Pons (tissue), 1 donor: ENCODE measurements at places on chromosomes 3 and 15.

DNA sequence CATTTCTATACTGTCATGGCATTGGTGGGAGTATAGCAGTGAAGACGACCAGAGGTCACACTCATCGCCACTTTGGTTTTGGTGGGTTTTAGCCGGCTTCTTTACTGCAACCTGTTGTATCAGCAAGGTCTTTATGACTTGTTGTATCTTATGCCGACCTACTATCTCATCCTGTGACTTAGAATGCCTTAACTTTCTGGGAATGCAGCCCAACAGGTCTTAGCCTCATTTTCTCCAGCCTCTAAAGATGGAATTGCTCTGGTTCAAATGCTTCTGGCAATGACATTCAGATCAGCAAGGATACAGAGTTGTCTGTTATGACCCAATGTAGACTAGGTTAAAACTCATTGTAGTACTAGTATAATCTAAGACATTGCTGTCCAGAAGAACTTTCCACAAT is 54.9 kb upstream of the LRTM1 start:
- no peak for DNase-seq

DNA sequence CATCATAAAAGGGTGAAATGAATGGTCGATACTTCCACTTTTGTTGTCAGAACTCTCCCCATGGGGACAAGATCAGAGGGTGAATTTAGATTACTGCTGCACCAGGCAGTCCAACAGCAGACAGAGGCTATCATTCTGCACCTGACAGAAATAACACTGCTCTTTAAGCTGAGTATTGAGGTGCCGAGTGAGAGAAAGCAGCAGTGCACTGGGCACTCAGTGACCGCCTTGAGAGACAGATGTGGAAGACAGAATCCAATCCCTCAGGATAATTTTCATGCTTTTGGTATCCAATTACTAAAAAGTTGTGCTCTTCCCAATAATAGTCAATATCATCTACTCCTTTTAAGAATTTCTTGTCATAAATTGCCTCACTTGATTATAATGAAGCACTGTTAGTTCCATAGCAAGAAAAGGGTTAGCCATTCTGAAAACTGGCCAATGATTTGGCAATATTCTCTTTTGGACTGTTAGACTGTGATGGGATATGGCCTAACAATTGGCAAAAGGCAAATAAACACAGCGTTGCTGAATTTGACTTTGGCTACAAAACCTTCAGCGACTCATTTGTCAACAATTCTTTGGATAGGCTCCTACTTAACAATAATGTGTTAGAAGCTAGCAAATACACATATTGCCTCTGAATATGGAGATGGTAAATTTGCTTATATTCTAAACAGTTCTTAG is 5.5 kb downstream of the FGF7 start:
- DNase-seq: no peak

- no peak for DNase-seq
Measured at GRCh38 chr3:66565301-66565700, 64.5 kb upstream of the LRIG1 start.

DNA sequence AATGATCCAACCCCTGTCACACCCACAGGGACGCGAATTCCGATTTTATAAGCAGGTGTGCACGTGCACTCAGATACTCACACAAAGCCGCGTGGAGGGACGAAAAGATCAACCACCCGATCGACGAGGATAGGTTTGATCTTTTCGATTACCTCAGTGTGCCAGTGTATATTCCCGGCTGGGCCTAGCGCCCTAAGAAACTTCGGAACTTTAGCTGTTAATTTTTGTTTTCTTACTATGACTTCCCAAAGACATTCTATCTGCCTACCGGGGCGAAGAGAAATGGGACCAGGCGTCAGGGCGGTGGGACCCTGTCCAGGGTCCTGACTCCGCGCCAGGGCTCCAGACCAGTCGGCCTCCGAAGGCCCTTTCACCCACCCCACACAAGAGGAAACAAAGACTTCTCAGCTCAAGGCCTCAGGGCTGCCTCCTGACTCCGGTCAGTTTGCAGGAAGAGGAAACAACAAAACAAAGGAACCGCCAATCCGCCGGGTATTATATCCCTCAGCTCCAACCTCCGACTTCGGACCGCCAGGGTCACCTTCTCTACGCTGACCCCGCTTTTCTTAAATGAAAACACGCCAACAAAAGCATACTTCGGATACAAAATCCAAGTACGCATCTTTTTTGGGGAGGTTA is 6.8 kb downstream of the ONECUT1 start:
- no peak for DNase-seq

DNA sequence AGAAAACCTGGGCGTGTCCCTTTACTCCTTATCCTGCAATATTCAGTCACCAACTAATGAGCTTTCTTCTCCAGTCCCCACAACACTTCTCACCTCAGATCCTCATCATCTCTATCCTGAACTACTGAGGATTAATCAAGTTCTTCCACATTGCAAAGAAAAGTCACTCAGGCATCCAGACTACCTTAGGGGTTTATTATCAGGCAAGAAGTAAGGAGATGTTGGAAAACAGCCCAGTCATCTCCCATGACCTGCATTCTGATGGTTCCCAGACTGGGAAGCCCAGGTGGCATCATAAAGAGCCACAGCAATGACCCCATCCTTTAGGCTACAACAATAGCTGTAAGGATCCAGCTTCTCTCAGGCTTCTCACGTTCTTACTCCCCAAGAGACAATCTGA is 3.5 kb upstream of the TBC1D5 start:
- no peak for DNase-seq

DNA sequence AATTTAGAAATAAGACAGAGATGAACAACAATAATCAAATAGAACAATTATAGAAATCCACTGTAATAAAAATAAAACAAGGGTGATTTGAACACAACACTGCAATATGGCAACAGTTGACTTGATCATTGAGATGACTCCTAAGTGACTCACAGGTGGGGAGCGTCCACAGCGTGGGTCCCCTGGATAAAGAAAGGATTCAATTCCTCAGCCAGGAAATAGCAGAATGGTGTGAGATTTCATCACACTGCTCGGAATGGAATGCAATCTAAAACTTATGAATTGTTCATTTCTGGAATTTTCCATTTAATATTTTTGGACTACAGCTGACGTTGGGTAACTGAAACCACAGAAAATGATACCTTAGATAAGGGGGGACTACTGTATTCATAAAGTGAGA is 82.0 kb downstream of the CNTN3 start:
- no peak for DNase-seq

DNA sequence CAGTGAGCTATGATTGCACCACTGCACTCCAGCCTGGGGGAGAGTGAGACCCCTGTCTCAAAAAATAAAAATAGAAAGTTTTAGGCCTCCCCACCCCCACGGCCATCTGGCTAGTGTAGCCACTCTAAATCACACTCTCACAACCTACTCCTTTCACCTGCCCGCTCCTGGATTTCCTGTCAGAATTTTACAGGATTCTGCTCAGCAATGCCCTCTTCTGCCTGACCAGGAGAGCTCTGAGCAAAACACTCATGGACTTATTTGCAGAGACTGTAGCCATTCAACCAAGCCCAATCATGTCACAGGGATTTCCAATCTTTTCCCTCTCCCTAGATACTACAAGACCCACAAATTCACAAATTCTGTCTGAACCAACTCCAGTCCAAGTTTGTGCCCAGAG is 242.6 kb upstream of the TPRG1 start:
- no peak for DNase-seq

DNA sequence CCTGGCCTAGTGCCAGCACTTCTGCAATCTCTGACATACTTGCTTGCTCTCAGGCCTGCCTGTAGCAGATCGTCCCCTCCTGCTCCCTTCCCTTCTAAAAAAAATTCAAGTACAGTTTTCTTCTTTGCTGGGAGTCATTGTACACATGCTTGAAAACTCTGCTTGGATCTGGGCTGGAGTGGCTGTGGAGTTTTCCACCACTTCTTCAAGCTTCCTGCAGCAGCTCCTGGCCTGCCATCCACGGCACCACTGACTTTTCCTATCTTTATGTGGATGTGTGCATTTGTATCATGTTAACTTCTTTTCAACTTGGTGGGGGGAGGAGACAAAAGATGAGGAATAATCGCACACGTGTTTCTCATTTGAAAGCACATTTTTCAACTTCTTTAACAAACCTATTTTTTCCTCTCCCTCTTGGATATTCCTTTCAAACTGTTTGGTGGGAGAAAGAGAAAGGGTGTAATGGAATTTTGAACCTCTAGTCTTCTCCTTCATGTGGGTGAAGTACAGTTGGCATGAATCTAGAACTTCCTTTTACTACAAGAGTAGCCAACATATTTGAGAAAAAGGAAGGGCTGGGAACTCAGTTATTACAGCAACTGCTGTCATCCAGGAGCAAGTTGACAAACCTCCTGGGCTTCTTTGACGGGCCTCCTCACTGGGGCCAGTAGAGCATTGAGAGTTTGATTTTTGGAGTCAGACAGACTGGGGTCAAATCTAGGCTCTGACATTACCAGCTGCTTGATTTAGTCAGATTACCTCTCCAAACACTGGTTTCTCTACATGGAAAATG is 61.2 kb upstream of the LRTM1 start:
- no peak for DNase-seq

- DNase-seq: no peak
Measured at GRCh38 chr3:100225193-100225592, 35.6 kb upstream of the TBC1D23 start.

DNA sequence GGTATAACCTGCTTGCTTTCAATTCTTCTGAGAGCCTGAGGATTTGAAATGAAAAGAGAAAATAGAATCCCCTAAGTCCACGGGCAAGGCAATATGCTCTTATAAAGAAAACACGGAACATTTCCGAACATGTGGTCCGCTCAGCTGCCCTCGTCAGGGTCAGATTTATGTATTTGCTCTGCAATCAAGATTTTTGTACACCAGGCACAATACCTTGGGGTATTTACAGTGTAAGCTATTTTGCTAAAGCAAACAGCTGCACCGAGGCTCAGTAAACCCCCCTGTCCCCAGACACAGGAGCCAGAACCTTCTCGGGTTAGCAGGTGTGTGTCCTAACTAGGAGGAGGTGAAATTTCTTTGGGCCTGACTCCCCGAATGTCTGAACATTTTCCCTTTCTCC is 155.8 kb upstream of the LRIG1 start:
- DNase-seq: no peak

GRCh38 chr3:131050001-131050400 is 23.3 kb downstream of the NEK11 start:
- DNase-seq: no peak

- no peak for DNase-seq
Measured at GRCh38 chr15:58306591-58307312, 125.0 kb upstream of the LIPC start.

DNA sequence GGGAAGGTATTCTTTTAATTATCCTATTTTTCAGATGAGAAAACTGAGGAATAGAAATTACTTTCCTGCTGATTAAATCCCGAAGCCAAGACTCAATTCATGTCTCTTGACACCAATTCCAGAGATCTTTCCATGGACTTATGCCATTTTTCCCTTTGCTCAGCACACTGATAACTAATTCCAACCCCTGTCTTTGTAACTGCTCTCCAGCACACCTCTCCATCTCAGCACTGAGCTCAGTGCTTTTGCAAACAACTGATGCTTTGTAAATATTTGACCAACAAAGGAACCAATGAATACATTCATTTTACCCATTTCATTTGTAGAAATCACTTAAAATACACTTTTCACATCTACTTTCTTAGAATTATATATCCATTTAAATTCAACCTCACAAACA is 249.1 kb downstream of the IL5RA start:
- no peak for DNase-seq

DNA sequence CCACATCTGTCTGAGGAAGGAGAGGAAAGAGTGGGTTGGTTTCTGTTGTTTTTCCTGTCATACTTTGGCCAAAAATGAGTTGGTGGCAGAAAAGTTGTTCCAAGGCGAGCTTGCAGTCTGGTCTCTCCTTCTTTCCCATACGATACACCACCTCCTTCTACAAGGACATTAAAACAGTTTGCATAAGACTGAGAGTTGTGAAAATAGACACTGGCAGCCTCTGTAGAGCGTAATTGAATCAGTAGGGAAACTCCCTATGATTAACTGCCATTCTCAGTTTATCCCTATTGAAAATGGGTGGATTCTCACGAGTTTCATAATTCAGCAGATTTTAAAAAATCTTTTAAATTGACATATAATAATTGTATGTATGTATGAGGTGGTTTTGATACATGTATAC is 3.7 kb upstream of the LSG1 start:
- DNase-seq: no peak

DNA sequence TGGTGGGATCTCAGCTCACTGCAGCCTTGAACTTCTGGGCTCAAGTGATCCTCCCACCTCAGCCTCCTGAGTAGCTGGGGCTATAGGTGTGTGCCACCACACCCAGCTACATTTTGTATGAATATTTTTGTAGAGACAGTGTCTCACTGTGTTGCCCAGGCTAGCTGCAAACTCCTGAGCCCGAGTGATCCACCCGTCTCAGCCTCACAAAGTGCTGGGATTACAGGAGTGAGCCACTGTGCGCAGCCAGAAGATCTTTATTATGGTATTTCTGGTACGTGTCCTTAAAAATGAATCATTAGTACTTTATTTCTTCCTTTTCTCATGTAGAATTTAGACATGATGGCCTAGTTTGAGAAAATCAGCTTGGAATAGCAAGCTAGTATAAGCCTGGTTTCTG is 153.3 kb downstream of the BCHE start:
- DNase-seq: no peak

- DNase-seq: no peak
Measured at GRCh38 chr3:181369637-181370036, 342.1 kb upstream of the SOX2 start.

DNA sequence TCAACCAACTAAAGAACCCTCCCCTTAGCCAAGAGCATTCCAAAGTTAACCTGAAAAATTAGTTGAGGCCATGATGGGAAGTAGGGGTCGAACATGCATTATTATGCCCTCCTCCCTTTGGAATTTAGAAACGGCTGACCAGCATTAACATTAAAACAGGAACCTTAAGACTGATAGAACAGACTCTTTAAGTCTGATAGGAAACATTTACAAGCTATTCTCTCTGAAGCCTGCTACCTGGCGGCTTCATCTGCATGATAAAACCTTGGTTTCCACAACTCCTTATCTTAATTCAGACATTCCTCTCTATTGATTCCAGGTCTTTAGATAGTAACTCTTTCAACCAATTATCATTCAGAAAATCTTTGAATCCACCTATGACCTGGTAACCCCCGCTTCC is 331.0 kb downstream of the CGGBP1 start:
- DNase-seq: no peak

GRCh38 chr15:65095747-65096104 is 19.2 kb downstream of the KBTBD13 start:
- no peak for DNase-seq

GRCh38 chr3:58021072-58021959 is 13.1 kb downstream of the FLNB start:
- DNase-seq: no peak

DNA sequence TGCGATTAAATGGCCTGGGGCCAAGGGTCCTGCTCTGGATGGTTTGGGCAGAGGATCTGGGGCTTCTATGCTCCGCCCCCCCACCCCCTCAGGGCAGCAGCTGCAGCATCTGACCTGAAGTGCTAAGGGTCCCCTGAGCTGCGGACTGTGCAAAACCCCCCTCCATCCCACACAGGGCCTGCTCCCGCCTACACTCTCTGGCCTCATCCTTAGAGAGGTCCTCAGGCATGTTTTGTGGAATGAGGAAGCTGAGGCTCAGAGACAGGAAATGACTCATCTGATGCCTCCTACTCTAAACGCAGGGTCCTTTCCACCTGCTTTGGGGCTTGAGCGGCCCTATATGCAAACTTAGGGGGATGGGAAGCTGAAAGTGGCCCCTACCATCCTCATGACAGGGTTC is 59.5 kb upstream of the CTSH start:
- peak; percentile 77 for DNase-seq
